ENCODE measurements at places on chromosomes 1 and 21. TPM values are rescaled to one million over a fixed set of nuclear protein-coding genes. Genes with fewer than 3 reads are reported as not detected.

The CHD5 gene
- total RNA-seq = 0.04 TPM

DNA sequence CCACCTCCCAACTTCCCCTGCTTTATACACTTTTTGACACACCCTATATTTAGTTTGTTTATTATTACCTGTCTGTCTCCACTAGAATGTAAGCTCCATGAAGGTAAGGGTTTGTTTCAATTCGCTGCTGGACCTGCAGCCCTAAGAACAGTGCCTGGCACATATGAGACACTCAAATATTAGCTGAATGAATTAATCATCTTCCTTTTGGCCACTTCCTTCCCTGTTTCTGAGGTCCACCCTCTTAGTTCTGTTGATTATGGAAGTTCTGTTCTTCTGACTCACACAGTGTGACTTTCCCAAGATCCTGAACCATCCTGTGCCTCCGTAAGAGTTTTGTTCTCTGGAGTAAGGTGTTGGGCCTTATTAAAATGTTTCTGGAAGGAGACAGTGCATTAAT lies 40.4 kb upstream of the GJA5 start:
- peak; percentile 8 for DNase-seq

DNA sequence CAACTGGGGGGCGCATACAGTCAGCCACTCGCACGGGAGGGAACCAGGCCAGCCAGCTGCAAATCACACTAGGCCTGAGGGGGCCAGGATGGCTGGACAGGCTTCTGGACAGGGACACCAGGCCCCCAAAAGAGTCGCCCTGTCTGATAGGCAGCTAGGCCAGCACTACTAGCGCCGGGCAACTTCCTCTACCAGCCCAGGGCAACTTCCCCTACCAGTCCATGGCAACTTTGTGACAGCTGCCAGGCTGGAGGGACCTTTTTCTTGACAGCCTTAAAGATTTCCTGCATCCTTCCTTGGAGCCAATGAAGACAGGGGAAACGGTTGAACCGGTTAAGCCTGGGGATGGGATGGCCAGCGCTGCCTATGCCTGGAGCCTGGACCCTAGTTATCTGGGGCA lies 5.1 kb downstream of the IFFO2 start:
- DNase-seq = no peak

GRCh38 chr1:21297975-21298374 lies 7.7 kb upstream of the ECE1 start:
- DNase-seq = no peak

DNA sequence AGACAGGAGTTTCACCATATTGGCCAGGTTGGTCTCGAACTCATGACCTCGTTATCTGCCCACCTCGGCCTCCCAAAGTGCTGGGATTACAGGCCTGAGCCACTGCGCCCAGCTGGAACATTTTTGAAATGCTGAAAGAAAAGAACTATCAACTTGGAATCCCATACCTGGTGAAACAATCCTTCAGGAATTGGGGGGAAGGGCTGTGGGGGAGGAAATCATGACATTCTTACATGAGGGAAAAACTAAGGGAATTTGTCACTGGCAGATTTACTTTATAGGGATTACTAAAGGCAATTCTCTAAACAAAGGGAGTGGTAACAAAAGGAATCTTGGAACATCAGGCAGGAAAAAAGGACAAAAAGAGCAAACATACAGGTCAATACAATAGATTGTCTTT lies 25.8 kb downstream of the NDUFS5 start:
- no peak for DNase-seq

The TINAGL1 gene
- total RNA-seq = 383 TPM

- DNase-seq = no peak
These were observed 439.2 kb downstream of the MATN1 start for GRCh38 chr1:30284226-30284625.

The LCE2C gene
- not detected for total RNA-seq

- no peak for DNase-seq
These were observed at the start of gene GPR61 for GRCh38 chr1:109539676-109540075. Gene GPR61, plus strand, starts transcription at chr1:109539872. Its CDS starts 3,151 bp downstream, at chr1:109543023.

GRCh38 chr21:44434936-44435635 lies 20.2 kb upstream of the LRRC3 start:
- no peak for DNase-seq

DNA sequence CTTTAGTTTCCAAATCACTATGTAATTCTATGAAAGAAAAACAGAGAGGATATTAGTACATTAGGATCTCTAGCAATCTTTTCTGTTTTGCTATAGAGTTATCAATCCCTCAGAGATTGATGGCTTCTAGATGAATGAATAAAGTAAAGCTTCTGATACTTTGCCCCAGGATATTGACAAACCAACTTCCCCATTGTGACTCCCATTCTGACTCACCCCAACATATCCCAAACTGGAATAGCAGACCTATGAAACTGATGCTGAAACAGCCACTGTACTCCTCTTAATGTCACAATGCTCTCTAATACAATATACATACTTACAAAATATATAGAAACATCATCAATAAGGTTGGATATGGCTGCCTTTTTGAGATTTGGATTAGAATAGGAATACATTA lies 442.1 kb upstream of the NR5A2 start:
- DNase-seq = no peak

- no peak for DNase-seq
These were observed 36.7 kb downstream of the ADARB1 start for GRCh38 chr21:45110873-45111624.

GRCh38 chr1:168467452-168467851 lies 76.3 kb downstream of the XCL2 start:
- no peak for DNase-seq

Data from pulmonary artery endothelial cell (primary cell).